Osteocyte (in vitro differentiated cells): ENCODE measurements at places on chromosomes 13 and 19. TPM values are rescaled to one million over a fixed set of nuclear protein-coding genes. Genes with fewer than 3 reads are reported as not detected.
A peak's percentile ranks its signal among the peaks of the same experiment; 100 is the strongest.

DNA sequence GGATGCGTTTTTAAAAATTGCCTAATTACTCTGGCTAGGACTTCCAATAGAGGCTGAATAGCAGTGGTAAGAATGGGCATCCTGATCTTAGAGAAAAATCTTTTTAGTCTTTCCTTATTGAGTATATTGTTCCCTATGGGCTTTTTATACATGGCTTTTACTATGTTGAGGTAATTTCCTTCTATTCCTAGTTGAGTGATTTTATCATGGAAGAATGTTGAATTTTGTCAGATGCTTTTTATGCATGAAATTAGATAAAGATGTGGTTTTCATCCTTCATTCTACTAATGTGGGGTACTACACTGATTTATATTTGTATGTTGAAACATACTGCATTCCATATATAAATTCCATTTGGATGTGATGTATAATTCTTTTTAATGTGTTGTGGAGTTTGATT is 2673.8 kb downstream of the PCDH9 start:
- peaks cover 3% of the 10 kb centered on the region for H3K4me1 ChIP-seq
- no peaks in the 10 kb centered on the region for H3K36me3 ChIP-seq
- no peak overlapping the region for H3K27ac ChIP-seq
- no peaks in the 10 kb centered on the region for H3K27me3 ChIP-seq
- H3K4me3 ChIP-seq = no peak overlapping the region

DNA sequence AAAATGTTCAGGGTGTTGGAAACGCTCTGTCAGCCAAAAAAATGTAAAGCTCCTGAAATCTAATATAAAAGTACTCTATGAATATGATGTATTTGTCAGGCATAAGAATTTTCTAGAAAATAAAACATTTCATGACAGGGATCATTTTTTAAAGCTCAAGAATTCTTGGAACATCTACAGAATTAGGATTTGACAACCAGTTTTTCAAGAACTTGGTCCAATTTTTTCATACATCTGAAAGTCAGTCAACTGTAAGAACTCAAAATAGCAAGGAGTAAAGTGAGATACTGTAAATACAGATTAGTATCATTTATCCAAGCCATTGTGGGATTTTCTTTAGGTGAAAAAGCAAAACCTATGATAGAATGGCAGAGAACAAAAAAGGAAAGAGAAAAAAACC is 41.6 kb upstream of the CLDN10 start:
- H3K27ac ChIP-seq = no peak overlapping the region
- no peaks in the 10 kb centered on the region for H3K36me3 ChIP-seq
- DNase-seq = no peak
- peaks cover 25% of the 10 kb centered on the region for H3K27me3 ChIP-seq
- H3K4me3 ChIP-seq = no peak overlapping the region
- no peaks in the 10 kb centered on the region for H3K4me1 ChIP-seq

GRCh38 chr19:45758921-45759320 is 10.1 kb downstream of the SIX5 start:
- no peak overlapping the region for H3K27ac ChIP-seq
- no peaks in the 10 kb centered on the region for H3K27me3 ChIP-seq
- no peaks in the 10 kb centered on the region for H3K36me3 ChIP-seq
- peaks cover 8% of the 10 kb centered on the region for H3K4me1 ChIP-seq
- no peak overlapping the region for H3K4me3 ChIP-seq

DNA sequence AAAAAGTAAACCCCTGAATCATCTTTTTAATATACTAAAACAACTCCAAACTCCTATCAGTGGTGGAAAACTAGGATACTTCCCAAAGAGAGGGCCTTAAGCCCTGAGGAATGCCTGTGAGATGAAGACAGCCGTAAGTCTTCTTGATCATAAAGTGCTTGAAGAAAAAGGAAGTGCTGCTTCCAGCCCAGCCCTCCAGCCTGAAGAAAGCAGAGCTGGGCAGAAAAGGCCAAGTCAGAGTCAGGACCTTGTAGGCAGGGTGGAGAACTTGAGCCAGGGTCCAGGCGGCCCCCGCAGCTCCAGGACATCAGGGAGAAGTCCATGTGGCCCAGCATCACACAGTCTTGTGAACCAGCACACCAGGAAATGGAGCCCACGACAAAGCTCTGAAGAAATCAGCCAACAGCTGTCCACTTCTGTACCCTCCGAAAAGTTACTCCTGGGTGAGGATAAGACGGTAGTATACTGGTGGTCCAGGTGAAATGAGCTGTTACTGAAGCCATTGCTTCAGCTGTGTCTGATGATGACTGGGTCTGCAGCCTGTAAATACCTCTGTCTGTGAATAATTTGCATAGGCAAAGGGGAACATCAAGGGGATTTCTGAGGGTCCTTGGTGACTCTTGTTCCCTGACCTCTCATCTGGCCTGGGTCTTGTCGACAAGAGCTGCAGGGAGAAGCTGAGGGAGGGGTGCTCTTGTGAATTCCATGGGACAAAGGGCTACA is 18.7 kb upstream of the CRYL1 start:
- peaks cover 2% of the 10 kb centered on the region for H3K4me1 ChIP-seq
- no peak for DNase-seq
- no peaks in the 10 kb centered on the region for H3K36me3 ChIP-seq
- H3K27ac ChIP-seq = no peak overlapping the region
- H3K4me3 ChIP-seq = no peak overlapping the region

DNA sequence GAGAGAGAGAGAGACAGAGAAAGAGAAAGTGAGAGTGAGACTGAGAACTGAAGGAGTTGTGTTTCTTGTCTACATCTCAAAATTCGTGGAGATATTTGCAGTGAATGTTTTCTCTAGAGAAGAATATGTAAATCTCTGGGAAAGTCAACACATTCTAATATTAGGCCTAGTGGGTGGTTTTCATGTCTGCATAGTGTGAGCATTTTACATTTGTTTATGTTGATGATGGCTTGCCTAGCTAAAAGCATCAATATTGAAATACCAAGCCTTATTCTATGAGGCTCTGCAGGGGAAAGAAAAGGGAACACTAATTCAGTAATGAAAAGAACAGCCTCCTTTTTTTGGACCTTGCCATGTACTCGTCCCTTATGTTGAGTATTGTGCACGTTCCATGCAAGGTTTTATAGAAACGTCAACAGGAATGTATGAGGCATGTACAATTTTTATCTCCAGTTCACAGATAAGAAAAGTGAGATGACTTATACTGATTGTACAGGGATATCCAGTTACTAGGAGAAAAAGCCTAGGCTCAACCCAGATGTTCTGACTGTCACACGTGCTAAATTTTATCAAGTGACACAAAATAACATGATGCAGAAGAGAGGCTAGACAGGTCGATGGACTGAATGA is 1288.9 kb upstream of the SLC10A2 start:
- H3K4me1 ChIP-seq = no peaks in the 10 kb centered on the region
- DNase-seq = no peak
- no peaks in the 10 kb centered on the region for H3K36me3 ChIP-seq
- no peak overlapping the region for H3K4me3 ChIP-seq

DNA sequence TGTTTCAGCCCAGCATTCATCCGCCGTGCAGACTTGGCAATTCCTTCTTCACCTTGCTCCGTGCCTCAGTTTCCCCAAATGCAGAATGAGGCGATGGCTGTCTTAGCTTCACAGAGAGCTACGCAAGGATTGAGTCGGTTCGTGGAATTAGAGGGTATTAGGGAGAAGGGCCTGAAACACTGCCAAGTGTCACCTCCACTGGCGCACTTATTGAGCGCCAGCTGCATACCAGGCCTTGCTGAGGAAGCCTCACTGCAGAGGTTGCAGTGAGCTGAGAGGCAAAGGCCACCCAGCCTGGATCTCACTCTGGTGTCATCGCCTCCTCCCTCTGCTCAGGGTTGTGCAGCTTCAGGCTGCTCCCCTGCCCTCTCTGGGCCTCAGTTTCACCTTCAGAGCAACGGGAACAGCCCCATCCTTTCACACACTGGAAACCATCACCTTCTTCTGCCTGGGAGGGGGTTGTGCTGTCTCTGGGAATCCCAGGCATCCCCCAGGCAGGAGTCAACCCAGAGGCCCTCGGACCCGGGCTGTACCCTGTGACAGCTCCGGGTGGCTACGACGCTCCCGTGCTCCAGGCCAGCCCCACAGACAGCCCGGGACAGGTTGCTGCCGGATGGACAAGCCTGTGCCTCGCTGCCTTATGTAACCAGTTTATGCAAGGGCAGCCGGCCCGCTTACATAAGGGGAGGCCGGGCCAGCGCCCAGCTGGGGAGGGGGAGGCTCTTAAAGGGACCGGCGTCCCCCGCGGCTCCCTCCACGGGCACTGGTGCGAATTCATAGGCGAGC is 31.9 kb downstream of the NFIC start:
- H3K36me3 ChIP-seq = peaks cover 4% of the 10 kb centered on the region
- DNase-seq = no peak
- H3K27me3 ChIP-seq = no peaks in the 10 kb centered on the region
- no peak overlapping the region for H3K4me3 ChIP-seq
- peak overlapping the region; percentile 31 for H3K27ac ChIP-seq

DNA sequence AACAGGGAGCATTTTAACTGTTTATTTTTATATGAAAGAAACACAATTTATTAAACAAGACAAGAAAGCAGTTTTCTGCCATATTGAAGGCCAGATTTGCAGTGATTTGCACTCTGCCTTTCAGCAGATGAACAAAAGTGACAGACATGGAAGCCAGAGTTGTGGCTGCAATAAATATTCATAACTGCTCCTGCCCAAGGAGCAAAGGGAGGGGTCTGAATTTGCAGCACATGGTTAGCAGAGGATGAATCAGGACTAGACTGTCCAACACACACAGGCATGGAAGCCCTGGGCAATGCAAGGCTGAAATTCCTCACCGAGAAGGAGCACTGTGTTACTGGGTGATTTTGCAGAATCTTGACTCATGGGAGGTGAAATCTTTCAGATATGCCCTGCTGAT is 418.2 kb downstream of the DCT start:
- H3K4me3 ChIP-seq = no peak overlapping the region
- H3K27ac ChIP-seq = peak overlapping the region; percentile 8
- no peaks in the 10 kb centered on the region for H3K36me3 ChIP-seq
- DNase-seq = no peak

GRCh38 chr19:57118848-57119247 is 937 bp upstream of the USP29 start:
- H3K4me3 ChIP-seq = no peak overlapping the region
- H3K4me1 ChIP-seq = no peaks in the 10 kb centered on the region
- no peaks in the 10 kb centered on the region for H3K27me3 ChIP-seq
- H3K27ac ChIP-seq = no peak overlapping the region
- no peaks in the 10 kb centered on the region for H3K36me3 ChIP-seq
- no peak for DNase-seq

GRCh38 chr13:74687442-74688182 is 553.4 kb upstream of the KLF12 start:
- H3K36me3 ChIP-seq = no peaks in the 10 kb centered on the region
- peaks cover 3% of the 10 kb centered on the region for H3K4me1 ChIP-seq
- H3K4me3 ChIP-seq = no peak overlapping the region
- no peaks in the 10 kb centered on the region for H3K27me3 ChIP-seq

DNA sequence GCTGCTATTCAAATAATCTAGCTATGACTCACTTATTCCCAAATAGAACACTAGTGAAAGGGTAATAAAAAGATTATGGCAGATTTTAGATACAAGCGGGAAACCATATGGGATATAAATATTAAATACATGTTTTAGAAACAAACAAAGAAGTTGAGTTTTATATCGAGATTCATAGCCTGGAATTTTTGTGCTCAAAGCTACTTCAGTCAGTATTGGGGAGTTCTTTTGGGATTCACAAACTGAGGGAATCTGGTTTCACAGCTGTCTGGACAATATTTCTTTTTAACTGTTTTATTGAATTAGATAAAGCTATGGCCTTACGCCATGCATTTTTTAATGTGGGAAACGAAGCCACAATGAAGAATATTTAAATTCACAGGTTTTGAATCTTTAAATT is 257.1 kb upstream of the PCDH20 start:
- no peaks in the 10 kb centered on the region for H3K36me3 ChIP-seq
- H3K4me1 ChIP-seq = no peaks in the 10 kb centered on the region
- H3K4me3 ChIP-seq = no peak overlapping the region
- H3K27ac ChIP-seq = no peak overlapping the region
- no peaks in the 10 kb centered on the region for H3K27me3 ChIP-seq

DNA sequence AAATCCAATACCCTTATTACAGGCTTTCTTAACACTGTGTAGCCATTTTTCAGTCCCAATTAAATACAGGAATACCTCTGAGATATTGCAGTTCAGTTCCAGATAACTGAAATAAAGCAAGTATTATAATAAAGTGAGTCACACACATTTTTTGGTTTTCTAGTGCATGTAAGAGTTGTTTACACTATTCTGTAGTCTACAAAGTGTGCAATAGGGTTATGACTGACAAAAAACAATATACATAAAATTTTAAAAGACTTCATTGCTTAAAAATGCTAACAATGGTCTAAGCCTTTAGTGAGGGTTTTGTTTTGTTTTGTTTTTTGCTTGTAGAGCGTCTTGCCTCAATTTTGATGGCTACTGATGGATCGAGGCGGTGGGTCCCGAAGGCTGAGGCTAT is 434.4 kb upstream of the NBEA start:
- H3K4me1 ChIP-seq = peaks cover 4% of the 10 kb centered on the region
- no peak overlapping the region for H3K27ac ChIP-seq
- no peak overlapping the region for H3K4me3 ChIP-seq
- no peaks in the 10 kb centered on the region for H3K36me3 ChIP-seq

- H3K4me3 ChIP-seq = no peak overlapping the region
- peaks cover 13% of the 10 kb centered on the region for H3K4me1 ChIP-seq
- DNase-seq = no peak
- no peaks in the 10 kb centered on the region for H3K36me3 ChIP-seq
- peaks cover 13% of the 10 kb centered on the region for H3K27me3 ChIP-seq
These were observed 79.4 kb upstream of the FNDC3A start for GRCh38 chr13:48896312-48896711.

GRCh38 chr19:22616659-22617058 is 17.5 kb upstream of the ZNF492 start:
- H3K4me3 ChIP-seq = no peak overlapping the region
- no peaks in the 10 kb centered on the region for H3K27me3 ChIP-seq
- no peak overlapping the region for H3K27ac ChIP-seq
- H3K36me3 ChIP-seq = no peaks in the 10 kb centered on the region
- H3K4me1 ChIP-seq = no peaks in the 10 kb centered on the region

The CRTC1 gene
- total RNA-seq = 24.0 and 25.7 TPM in 2 replicates

The SHANK1 gene
- 0.29 and 0.40 TPM in 2 replicates for total RNA-seq

The S1PR2 gene
- 21.8 and 23.6 TPM in 2 replicates for total RNA-seq

The LPAR6 gene
- total RNA-seq = 10.1 and 13.0 TPM in 2 replicates

The ZNF112 gene
- total RNA-seq = 7.8 and 8.8 TPM in 2 replicates

The VSTM1 gene
- not detected in 2 replicates for total RNA-seq
